ENCODE measurements at places on chromosomes 13 and 19.

DNA sequence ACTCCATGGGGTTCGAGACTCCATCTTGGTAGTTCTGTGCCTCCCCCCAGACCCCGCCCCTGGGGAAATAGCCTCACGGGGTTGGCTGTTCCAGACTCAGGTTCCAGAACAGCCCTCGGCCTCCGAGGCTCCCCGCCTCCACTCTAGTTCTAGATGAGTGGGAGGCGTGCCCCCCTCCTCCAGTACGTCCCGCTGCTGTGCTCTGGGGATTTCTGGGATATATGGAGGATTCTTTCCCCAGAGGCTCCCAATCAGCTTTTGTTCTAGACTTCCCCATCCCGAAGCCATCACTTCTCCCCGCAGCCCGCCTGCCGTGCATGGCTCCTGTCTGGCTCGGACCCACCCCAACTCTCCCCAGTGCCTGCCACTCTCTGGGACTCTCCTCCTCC, 1.9 kb upstream of the CACNG7 start:
- no peak for DNase-seq

GRCh38 chr13:39684531-39685137, 29.2 kb downstream of the COG6 start:
- peak; percentile 72 for DNase-seq

- peak; percentile 35 for DNase-seq
These were observed 7.1 kb downstream of the GPR108 start for GRCh38 chr19:6730153-6730804.

DNA sequence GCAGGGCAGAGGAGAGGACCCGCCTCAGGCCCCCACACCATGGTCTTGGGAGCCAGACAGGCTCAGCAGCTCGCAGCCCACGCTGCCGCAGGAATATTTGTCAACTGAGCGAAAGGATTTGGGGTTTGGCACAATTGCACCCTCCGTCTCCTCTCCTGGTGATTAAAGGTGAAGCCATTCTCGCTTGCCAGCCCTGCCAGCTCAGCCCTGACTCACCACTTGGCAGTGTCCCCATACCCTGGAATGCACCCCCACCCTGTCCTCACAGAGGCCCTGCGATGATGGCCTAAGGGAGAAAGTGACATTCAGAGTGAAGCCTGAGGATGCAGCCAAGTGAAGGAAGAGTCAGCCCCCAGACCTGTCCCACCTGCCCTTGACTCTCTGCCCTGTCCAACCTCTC, 18.8 kb downstream of the CYTH2 start:
- no peak for DNase-seq

- no peak for DNase-seq
These were observed 38.7 kb downstream of the SLC7A1 start for GRCh38 chr13:29556742-29557141.

- peak; percentile 3 for DNase-seq
These were observed 117.4 kb upstream of the FNDC3A start for GRCh38 chr13:48858122-48858902.

DNA sequence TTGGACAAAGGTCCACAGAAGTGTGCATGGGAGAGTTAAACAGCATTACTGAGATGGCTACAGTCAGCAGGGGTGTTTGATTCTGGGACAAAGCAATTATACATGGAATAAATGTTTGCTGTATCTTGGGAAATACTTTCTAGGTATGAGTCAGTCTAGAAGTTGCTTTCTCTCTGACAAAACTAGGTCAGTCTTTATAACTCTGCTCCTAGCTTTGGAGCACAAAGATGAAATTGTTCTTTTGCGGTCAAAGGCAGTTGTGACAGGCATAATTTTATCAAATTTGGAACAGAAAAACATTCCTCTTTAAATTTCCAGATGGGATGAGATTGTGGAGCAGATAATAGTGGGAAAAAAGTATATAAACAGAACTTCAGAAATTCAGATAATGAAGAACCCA, 1045.4 kb upstream of the MIR17HG start:
- DNase-seq = no peak

DNA sequence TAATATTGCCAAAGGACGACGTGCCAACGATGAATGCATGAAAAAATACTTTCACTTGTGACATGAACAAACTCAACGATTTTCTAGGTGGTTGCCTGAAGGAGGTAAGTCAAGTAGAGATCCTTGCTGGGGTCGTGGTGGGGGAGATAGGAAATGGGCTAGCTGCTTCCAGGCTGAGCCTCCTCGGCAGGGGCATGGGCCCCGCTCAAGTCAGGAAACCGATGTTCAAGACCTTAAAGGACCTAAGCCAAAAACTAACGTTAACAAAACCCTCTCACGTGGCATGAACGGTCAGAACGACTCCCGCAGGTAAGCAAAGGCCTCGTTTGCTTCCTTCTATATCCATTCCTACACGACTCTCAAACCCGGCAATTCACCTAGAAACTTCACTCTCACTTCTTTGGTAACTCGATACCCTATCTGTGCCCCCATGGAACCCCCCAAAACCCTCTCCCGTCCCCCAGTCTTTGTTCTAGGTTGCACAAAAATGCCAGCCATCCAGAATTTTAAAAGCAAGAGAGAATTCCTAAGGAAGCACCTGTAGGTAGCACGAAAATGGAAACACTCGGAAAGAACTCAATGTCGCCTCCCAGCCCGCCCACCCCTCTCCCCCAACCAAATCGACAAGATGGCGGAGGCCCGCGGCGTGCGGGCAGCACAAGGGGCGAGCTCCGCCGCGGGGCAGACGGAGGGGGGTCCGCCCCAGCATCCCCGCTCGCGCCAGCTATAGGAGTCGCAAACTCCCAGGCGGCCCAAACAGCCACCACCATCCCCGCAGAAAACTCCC, 13.6 kb downstream of the ACP4 start:
- peak; percentile 12 for DNase-seq

GRCh38 chr19:54682306-54682856, 19.6 kb downstream of the LILRB4 start:
- DNase-seq = peak; percentile 64

DNA sequence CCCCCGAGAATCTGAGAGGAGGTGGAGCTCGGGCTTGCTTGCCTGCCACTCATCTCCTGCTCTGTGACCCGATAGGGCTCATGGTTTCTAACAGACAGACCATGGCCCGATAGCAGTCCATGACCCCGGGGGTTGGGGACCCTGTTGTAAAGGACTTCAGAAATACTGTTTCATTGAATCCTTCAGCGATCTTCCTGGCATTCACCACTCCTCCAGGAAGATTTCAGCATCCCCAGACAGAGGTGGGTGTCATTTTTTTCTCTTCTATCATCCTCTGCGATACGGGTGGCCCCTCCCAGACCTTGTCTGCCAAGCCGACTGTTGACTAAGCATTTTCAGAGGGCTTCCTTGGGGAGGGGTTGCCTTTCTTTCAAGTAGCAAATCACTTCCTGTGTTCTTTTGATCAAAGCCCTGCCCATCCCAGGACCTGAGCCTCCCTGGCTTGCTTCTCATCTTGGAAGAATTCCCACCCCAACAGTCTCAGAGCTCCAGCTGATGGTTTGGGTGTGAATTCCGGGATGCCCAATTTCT, 1.7 kb downstream of the MYO1F start:
- DNase-seq = peak; percentile 39

GRCh38 chr19:34772697-34773554, at the start of gene ZNF599:
Gene ZNF599 (minus strand): TSS chr19:34773215. CDS start chr19:34772841, 374 bp downstream.
- peak; percentile 94 for DNase-seq

GRCh38 chr19:50512112-50512998, 1.4 kb downstream of the ASPDH start:
- DNase-seq = no peak

- DNase-seq = no peak
These were observed 125.2 kb downstream of the RAB20 start for GRCh38 chr13:110436276-110436675.

- DNase-seq = peak; percentile 31
These were observed 6.2 kb downstream of the SYT5 start for GRCh38 chr19:55173714-55174409.

GRCh38 chr19:52992109-52993004, 21.4 kb upstream of the ERVV-1 start:
- DNase-seq = no peak

DNA sequence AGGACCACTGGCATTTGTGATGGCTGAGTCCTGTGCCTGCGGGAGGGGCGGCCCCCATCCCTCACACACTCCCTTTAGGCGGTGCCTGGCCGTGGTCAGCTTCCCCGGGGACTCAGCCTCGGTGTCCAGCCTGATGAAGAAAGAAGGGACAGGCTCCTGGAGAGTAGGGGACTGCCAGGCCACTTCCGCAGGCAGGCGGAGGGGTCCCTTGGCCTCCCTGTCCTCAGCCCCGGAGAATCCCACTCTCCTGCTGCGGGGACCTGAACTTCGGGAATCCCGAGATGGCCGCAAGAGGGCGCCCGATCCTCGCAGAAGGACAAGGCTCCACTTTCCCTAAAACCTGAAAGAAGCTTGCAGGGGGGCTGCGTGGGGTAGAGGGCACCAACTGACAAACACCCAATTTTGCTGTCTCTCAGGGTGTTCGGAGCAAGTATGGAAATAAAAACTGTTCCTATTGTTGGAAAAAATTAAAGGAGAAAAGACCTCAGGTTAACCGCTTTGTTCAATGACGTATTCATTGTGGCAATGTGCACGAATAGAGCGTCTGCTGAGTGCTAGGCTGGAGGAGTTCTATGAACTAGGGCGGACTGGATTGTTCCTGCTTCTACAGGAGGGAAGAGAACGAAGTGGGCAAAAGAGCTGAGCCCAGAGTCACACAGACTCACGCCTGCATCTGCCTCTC, 297.3 kb downstream of the ZNF536 start:
- DNase-seq = peak; percentile 61

DNA sequence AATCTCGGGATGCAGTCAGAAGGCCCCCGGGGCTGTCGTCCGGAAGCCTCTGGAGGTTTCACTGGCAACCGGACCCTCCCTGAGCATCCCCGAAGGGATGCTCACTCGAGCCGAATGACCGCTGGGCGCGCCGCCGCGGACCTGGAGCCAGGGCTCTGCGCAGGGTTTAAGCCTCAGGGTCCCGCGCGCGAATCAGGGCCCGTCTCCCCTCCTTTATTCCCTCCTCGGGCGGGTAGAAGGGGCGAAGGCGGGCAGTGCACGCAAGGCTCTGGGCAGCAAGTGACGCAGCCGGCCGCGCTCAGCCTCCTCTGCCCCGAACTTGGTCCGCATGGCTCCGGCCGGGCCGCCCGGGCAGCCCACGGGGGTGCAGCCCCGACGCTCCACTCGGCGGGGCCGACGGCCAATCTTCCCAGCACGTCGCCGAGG, 572 bp downstream of the SHISA2 start:
- DNase-seq = no peak

GRCh38 chr13:41302743-41303142, 8.3 kb upstream of the NAA16 start:
- no peak for DNase-seq

GRCh38 chr13:20291037-20291436, 58.9 kb upstream of the GJB6 start:
- DNase-seq = no peak

DNA sequence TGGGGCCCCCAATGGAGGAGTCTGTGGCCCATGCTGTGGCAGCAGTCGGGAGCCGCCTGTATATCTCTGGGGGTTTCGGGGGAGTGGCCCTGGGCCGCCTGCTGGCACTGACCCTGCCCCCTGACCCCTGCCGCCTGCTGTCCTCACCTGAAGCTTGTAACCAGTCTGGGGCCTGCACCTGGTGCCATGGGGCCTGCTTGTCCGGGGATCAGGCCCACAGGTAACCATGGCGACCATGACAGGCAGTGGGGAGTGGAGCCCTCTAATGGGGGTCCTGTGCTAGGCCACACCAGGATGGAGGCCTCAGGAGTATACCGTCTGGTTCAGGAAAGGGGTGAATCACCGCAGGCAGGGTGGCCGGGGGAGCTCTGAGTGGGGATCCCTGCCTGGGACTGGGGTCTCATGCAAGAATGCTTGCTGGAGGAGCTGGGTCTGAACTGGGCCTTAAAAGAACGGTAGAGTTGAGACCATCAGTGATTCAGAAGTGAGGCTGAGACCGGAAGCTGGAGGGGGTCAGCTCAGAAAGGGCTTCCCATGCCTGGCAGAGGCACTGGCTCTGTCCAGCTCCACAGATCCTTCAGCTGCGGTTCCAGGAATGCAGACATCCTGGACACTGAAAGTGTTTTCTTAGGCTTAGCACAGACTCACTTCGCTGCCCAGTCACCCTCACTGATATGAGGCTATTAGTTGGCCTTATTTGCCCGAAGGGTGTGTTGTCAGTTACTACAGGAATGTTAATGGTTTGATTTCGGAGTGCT, 29.1 kb downstream of the CNFN start:
- no peak for DNase-seq

DNA sequence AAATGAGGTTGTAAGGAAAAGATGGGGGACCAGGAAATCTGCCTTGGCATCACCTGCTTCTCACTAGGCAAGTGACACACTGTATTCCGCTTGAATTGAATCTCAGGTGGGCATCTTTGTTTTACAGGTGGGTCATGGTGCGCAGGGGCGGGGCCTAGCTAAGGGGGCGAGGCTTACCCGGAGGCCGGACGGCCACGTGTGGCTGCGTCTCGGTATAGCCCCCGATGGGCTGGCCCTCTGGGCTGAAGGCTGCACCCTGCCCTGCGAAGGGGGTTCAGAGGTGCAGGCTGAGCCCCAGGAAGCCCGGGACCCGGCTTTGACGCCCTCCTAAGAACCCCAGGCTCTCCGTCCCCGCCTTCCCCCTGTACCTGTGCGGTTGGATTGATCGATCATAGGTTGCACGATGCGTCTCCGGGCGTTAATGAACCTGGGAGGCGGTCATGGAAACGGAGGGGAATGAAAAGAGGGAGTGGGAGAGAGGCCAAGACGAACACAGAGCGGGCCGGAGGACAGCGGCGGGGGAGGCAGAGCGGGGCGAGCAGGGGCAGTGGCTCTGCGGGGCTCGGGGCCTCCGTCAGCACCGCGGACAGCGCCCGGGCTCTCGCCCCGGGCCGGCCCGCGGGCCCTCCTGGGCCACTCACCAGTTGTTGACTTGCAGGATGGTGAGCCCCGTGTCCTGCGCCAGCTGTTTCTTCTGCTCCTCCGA, 12.5 kb downstream of the MEIS3 start:
- DNase-seq = peak; percentile 24

DNA sequence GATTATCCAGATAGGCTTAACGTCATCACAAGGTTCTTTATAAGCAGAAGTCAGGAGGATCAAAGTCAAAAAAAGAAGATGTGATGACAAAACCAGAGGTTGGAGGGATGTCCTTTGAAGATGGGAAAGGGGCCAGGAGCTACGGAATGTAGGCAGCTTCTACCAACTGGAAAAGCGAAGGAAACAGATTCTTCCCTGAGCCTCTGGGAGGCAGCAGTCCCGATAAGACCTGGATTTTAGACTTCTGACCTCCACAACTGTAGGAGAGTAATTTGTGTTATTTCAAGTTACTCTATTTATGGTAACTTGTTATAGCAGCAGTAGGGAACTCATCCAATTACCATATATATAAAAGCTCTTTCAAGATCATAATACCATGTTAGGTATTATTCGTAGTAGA, 98.8 kb upstream of the MYCBP2 start:
- no peak for DNase-seq

GRCh38 chr13:102693776-102694175, 1.1 kb downstream of the METTL21C start:
- DNase-seq = no peak

All from suppressor macrophage treated with lipopolysaccharide for 4 hours (primary cell).